ENCODE measurements at places on chromosomes 12 and 14. TPM values are rescaled to one million over a fixed set of nuclear protein-coding genes. Genes with fewer than 3 reads are reported as not detected.

- no peak for DNase-seq
Observed at GRCh38 chr12:117171499-117172162, 18.6 kb downstream of the FBXO21 start.

- no peak for DNase-seq
Observed at GRCh38 chr14:77109656-77110055, 11.6 kb downstream of the CIPC start.

DNA sequence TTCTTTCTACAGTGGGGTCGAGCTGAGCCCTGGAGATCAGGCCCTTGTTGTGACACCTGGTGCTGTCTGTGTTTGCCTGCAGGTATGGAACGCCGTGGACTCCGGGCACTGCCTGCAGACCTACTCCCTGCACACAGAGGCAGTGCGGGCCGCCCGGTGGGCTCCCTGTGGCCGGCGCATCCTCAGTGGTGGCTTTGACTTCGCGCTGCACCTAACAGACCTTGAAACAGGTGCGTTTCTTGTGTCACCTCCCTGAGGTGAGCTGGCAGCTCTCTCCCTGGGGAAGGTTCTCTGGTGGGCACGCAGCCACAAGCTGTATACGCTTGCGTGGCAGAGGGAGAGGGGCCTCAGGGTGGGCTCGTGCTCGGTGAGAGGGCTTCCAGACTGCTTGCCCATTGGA, 119.3 kb downstream of the BEGAIN start:
- DNase-seq = no peak

DNA sequence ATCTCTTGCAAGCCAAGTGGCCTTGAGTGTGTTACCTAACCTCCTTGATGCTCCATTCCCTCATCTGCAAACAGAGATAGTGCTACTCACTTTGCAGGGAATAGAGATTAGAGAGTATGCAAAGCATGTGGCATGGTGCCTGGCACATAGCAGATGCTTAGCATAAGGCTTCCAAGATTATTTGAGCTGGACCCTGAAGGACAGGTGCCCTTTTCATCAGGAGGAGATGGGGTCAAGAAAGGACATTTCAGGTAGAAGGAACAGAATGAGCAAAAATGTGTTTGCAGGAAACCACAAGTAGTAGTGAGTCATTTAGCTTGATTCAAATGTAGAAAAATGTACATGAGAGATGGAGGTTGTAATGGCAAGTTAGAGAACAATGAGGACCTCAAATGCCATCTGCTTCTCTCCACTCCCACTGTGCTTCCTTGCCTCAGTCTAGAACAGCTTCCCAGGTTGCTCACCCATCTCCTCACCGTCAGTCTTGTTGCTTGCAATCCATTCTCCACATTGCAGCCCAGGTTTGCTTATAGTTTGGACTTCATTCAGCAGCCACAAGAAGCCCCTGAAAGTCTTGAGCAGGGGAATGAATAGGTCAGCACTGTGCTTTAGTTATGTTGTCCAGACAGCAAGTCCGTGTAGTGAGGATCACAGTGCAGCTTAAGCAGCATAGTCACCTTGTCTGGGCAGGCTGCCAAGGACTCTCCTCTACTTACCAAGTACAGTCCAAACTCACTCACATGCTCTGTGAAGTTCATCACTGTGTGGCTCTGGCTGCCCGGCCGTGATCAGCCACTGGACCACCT, 536.3 kb upstream of the CCDC196 start:
- no peak for DNase-seq

TAS2R19 gene
- 12.6 TPM for total RNA-seq

INHBC gene
- not detected for total RNA-seq
